HS-5 (cell line): ENCODE measurements at places on chromosomes 1 and 21.

DNA sequence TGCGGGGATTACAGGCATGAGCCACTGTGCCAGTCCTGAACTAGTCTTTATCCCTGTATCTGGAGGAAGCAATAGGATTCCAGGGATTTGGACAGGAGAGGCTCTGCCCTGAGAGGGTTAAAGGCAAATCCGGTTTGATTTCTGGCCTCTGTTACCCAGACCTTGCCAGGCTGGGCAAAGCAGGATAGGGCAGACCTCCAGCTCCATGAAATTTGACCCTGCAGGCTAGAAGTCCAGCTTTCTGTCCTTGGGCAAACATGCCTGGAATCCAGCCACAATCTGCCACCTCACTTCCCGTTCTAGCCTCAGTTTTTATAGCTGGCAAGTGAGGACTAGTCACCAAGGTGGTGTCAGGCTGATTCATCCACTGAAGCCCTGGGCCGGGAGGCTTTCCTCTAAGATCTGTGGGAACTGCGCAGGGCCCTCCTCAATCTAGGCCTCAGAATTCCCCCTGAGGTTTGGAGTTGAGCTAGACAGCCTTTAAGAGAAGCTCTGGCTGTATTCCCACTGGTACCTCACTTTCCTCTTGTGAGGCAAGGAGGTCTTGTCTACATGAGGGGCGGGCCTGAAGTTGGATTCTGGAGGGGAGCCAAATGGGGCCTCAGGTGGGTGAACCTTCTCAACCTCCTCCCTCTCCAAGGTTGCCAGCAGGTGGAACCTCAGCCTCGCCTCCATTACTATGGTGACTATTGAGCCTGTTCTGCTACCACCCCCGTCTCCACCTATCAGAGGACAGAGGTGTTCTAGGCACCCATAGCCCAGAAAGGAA, 7.0 kb upstream of the P3R3URF start:
- DNase-seq: peak; percentile 99

DNA sequence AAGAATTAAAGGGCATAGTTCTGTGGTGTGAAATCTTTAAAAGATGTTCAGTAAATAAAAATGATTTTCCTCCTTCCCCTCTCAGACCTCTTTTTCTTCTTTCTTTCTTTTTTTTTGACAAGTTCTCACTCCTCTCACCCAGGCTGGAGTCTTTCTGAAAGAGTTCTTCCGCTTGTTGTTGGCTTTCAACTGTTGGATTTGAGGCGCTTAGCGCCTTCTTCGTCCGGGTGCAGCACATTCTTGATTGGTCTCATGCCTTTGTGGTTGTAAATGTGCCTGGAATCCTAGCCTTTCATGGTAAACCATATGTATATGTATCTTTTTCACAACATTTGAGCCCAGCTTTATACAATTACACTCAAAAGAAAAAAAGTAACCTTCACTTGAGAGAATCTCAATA, 980 bp upstream of the METTL18 start:
- no peak for DNase-seq

GRCh38 chr1:2234762-2235113, 6.6 kb downstream of the SKI start:
- DNase-seq: no peak

GRCh38 chr1:188427642-188428041, 1598.9 kb downstream of the PLA2G4A start:
- DNase-seq: no peak

- no peak for DNase-seq
Measured at GRCh38 chr1:243738020-243738419, 112.0 kb downstream of the AKT3 start.

- DNase-seq: no peak
Measured at GRCh38 chr21:43211072-43211759, 42.4 kb downstream of the CRYAA start.

- DNase-seq: peak; percentile 80
Measured at GRCh38 chr1:172561252-172561651, 28.3 kb downstream of the SUCO start.

- DNase-seq: peak; percentile 41
Measured at GRCh38 chr1:32538887-32539583, at the start of gene ZBTB8A. ZBTB8A (plus strand) TSS chr1:32539427; CDS start chr1:32592932, 53,505 bp downstream.

DNA sequence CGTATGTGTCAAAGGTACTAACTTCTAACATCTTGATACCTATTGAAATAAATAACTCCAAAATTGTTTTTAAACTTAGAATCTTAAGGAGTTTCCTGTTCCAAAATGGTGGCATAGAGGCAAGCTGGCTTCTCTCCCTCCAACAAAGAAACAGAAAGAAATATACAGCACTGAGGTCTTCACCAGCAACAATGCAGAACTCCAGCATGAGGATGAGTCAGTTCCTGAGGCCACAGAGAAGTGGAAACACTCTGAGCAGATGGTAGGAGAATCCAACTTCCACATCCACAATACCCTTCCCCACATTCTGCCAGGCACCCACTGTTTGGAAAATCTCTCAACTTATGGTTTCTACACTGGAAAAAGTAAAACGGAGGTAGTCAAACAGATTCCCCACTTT, 12.2 kb upstream of the PPIH start:
- DNase-seq: no peak

- DNase-seq: no peak
Measured at GRCh38 chr1:17018849-17019248, 7.1 kb upstream of the ATP13A2 start.

- no peak for DNase-seq
Measured at GRCh38 chr1:36212782-36213181, 11.5 kb upstream of the THRAP3 start.

GRCh38 chr1:164785841-164786534, 227.0 kb downstream of the PBX1 start:
- no peak for DNase-seq

GRCh38 chr1:226371866-226372490, 35.9 kb downstream of the PARP1 start:
- no peak for DNase-seq

DNA sequence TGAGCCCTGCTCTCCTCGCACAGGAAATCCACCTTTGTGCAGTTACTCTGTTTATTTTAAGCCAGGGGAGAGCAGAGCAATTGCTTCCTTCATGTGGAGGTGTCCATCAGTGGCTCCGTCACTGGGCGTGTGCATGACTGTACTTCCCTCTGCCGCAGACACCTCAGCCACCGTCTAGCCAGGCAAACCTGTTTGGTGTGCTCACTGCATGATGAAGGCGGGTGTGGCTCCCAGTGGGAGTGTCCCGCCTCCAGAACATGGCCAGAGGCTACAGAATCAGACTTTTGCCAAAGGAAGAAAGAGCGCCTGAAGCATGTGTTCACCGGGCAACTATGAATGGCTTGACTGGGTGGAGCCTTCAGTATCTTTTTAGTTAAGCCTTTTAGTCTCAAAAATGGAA, 26.1 kb upstream of the LAMC2 start:
- no peak for DNase-seq

DNA sequence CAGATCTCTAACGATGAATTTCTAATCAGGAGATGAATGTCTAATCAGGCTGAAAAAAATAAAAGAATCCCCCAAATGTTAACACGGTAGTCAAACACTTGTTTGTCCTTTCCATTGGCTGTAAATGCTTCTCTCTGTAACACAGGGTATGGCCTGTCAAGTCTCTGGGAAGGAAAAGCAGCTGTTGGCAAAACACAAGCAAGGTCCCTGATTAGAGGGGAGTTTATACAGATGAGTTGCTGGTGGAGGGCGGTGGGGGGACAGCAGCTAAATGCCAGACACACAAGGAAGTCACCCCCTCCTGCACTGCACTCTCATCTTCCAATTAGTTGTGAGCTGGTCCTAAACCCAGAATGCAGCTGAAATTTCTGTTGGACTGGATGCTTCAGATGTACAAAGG, 51.0 kb downstream of the PGBD5 start:
- no peak for DNase-seq

DNA sequence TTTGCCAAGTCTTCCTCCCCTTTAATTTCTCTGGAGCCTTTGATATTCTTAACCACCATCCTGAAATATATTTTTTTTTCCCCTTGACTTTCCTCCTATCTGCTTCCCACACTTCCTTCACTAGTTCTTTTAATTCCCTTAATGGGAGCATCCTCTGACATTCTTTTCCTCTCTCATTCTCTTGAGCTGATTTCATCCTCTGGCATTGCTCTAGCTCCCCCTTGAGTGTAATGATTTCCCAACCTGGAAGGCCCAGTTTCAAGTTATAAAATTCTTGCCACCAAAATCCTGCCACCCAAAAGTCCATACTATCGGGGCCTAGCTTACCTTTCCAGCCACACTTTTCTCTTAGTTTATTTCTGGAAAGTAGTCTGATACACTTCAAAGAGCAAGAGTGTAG, 39.5 kb upstream of the UBE2U start:
- DNase-seq: peak; percentile 14

- DNase-seq: peak; percentile 60
Measured at GRCh38 chr1:230073371-230074035, 6.5 kb downstream of the GALNT2 start.

- no peak for DNase-seq
Measured at GRCh38 chr1:101128211-101128727, 102.7 kb upstream of the DPH5 start.

DNA sequence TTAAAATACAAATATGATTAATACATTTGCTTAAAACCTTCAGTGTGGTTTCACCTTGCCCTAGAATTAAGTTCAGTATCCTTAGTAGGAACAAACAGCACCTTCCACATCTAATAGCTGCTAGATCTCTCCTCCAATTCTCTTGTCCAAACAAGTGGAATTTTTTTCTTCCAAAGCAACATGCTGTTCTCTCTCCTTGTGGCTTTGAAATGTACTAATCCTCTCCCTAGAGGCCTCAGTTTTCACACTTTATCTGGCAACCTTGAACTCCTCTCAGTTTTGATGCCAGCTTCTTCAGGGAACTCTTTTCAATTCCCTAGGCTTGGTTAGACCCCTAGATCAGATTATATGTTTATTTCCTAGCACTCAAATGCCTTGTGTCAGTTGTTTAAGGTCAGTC, 87.0 kb downstream of the GLUL start:
- DNase-seq: no peak

DNA sequence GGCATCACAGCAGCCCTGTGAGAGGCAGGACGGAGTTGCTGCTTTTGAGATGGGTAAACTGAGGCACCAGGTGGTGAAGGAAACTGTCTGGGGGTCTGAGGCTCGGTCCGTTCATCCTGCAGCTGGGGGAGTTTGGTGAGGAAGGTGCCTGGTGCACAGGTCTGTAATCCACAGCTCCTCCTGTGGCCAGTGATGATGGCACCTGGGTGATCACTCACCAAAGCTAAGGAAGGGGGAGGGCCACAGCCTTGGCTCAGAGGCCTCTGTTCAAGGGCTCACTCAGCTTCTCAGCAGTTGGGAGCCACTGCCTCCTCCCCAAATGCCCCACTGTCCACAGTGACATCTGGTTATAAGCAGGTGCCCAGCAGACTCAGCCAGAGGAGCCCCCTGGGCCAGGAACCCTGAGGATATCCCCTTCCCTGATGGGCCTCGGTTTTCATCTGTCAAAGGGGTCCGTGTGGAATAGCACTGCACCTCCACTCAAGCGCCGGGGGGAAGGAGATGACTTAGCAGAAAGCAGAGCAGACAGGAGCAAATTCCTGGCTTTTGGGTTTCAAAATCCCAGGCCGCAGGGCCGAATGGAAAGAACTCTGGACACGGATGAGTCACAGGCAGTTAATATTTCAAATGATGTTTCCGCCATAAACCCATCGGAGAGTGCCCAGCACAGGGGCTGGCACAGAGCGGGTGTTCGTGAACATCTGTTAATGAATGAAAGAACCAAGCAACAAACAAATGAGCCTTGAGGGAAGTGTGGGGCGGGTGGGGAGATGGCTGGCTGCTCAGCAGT, 82.8 kb downstream of the DMRTB1 start:
- peak; percentile 81 for DNase-seq

DNA sequence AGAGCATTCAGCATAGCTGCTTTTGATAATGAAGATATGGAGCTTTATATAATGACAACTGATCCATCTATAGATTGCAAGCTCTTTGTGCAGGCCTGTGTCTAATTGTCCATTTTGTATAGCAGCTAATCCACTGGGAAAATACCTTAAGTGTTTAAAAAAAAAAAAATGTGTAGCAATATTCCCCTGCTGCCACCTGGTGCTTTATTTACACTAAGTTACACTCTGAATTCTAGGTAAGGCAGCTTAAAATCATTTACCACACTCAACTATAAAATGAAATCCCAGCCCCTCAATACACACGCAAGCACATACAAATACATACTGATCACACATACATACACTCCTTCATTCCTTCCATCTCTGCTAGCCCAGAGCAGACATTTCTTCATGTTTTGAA, 49.1 kb upstream of the BCL9 start:
- no peak for DNase-seq

GRCh38 chr1:187234706-187235105, 406.0 kb downstream of the PLA2G4A start:
- no peak for DNase-seq

DNA sequence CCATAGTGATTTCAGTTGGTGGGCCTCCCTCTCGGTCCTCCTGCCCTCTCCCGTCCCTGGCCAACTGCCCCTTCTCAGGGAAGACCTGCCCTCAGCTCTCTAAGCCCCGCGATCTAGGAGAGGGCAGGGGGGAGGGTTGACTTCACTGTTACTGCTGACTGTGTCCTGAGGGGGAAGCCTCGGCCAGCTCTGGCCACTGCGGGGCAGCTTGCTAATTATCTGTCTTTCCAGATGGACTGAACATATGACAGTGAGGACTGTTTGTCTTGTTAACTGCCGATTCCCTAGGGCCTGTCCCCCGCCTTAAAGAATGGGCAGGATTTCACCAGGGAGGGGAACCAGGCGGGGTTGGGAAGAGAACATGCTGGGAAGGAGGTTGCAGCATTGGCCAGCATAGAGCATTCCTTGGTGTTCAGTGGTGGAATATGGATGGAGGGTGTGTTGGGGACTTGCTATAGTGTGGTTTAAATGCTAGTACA, 22.9 kb downstream of the NIPAL3 start:
- DNase-seq: no peak
